ENCODE measurements at places on chromosomes 11 and 22.

DNA sequence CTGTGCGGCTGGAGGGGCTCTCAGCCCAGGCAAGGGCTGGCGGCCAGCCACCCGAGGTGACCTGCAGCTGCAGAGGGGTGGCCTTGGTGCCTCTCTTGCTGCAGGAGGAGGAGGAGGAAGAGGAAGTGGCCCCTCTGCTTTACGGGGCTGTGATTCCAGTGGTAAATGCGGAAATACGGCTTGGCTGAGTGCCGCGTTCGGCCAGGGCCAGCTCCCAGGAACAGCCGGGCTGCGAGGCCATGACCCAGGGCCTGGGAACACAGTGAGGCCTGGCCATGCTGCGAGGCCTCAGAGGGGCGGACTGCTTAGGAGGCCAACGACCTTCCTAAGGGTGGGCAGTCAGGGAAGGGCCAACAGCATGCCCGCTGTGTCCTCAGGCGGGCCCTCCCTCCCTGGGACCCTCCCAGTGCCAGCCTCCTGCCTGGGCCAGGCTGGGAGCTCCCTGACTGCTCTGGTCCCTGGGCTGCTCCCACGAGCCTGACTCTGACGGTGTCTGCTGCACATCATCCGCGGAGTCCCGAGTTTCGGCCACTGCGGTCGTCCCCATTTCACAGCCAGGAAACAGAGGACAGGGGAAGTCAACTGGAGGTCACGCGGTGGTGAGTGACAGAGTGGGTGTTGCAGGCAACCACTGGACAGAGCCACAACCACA is 20.8 kb upstream of the PPARA start:
- DNase-seq, result no peak

DNA sequence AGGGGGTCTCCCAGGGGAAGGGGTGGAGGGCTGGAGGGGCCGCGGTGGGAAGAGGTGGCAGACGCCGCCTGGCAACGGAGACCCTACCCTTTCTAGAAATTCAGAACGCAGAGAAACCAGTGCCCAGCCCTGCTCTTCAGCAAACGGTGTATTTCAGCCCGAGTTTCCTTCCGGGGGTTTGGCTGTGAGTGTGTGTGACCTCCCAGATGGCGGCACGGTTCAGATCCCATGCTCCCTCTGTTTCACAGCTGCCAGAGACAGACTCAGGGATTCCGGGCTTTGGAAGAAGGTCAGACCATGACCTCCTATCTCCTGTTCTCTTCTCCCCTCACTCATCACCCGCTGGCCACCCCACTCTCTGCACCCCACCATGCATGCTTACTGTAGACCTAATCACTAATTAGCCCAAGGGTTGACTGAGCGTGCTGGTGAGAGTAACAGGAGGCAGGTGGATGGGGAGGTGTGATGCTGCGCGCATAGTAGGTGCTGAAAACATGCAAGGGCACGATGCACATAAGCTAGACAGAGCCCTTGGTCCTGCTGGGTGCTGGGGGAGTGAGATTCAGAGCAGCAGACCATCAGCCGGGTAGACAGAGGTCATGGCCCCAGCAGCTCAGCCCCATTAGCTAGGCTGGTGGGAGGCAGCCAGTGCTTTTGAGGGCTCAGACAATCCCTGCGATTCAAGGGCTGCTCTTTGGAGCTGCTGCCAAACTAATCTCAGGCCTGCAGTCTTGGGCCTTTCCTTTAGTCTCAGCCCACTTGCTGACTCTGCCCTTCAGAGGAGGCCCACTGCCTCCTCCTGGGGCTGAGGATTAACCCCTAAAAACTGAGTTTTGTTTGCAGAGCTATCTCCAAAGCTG is 256.5 kb upstream of the CADM1 start:
- no peak for DNase-seq

DNA sequence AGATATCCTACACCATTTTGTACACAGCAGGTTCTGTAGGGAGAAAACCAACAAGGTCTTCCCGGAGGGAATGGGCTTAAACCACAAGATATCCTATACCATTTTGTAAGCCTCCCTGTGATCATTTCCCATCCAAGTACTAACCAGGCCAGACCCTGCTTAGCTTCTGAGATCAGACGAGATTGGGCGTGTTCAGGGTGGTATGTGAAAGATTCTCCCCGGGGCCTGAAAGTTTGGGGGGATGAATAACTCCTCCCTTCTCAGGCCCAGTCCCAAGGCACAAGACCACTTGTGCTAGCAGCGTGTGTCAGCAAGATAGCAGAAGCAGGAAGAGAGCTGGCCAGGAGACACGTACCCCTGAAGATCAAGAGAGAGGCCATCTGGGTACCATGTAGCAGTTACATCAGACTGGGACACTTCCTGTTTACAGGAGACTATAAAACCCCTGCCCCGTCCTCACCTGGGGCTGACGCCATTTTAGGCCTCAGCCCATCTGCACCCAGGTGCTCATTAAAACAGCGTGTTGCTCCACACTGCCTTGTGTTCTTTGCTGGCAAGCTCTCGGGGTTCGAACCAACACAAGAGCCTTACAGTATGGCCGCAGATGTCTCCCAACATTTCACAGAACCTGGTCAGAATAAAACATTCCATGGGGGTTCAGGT is 17.3 kb downstream of the MIF start:
- no peak for DNase-seq

DNA sequence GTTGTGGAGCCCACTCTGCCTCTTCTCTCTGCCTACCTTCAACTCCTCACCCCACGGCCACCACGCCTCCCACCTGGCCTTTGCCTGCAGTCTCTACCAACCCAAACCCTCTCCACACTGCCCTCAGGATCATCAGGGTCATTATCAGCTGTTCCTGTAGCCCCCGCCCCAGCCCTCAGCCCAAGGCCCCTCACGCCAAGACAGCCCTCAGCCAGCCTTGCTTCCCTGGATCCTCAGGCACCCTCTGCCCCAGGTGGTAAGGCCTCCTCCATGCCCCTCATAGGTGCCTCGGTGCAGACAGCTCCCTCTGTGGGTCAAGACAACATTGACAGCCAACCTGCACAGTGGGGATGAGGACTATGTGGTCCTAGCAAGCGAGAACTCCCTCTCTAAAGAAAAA is 1.7 kb downstream of the SBF1 start:
- no peak for DNase-seq

GRCh38 chr11:106872246-106872645 is 146.0 kb downstream of the GUCY1A2 start:
- no peak for DNase-seq

GRCh38 chr11:42593441-42593840 is 718.4 kb upstream of the API5 start:
- no peak for DNase-seq

- peak; percentile 28 for DNase-seq
Observed at GRCh38 chr22:35475545-35475944, 65.1 kb upstream of the RASD2 start.

DNA sequence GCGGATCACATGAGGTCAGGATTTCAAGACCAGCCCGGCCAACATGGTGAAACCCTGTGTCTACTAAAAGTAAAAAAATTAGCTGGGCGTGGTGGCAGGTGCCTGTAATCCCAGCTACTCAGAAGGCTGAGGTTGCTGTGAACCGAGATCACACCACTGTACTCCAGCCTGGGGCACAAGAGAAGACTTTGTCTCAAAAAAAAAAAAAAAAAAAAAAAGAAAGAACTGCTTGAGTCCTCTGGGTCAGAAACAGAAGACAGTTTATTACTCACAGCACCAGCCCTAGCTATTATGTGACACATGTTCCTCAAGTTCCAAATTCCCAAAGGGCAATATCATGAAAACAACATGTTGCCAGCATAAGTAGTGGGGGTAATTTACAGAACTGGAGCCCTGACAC is 1014.1 kb upstream of the RAG2 start:
- no peak for DNase-seq

- peak; percentile 16 for DNase-seq
Observed at GRCh38 chr11:125941619-125942611, 3.9 kb upstream of the VSIG10L2 start.

All from fibroblast of upper back skin (primary cell).